Omental fat pad (tissue), 4 donors: ENCODE measurements at places on chromosomes 4 and X.

DNA sequence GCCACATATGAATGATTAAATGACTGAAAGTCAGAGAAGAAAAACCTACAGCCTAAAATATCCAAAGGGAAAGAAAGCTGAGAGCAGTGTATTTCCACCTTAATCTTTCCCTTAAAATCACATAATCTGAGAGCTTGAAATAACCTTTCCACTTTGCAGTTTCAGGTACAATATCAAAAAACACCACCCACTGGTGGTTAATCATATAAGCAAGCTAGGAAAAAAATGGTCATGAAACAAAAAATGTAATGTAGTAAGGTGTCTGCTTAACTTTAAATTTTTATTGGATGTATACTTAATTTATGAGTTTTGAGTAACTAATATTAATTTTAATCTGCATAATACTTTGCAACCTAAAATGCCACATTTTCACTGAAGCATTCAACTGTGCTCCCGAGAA, 3.2 kb downstream of the PRDM5 start:
- no peak for DNase-seq

GRCh38 chrX:25072247-25072646, 56.5 kb upstream of the ARX start:
- DNase-seq = no peak

- no peak for DNase-seq
Observed at GRCh38 chrX:150165776-150166610, 197.1 kb upstream of the MAMLD1 start.

- DNase-seq = no peak
Observed at GRCh38 chr4:1543976-1544375, 137.7 kb upstream of the NKX1-1 start.

DNA sequence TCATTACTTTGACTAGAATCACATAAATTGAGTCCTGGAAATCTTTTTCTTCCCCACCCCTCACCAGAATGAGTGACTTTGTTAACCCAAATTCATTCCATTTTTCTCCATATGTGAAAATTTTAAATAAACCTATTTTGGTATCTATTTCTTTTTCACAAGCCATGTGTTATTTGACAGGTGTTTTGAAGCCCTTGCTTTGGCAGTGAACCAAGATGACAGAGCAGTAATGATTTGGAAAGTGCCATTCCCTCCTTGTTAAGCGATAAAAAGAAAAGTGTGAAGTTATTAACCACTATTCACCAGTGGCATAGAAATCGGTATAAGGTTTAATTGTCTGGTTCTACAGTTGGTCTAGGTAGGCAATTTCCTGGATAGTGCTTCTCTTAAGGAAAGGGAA, 66.1 kb downstream of the POLA1 start:
- no peak for DNase-seq

DNA sequence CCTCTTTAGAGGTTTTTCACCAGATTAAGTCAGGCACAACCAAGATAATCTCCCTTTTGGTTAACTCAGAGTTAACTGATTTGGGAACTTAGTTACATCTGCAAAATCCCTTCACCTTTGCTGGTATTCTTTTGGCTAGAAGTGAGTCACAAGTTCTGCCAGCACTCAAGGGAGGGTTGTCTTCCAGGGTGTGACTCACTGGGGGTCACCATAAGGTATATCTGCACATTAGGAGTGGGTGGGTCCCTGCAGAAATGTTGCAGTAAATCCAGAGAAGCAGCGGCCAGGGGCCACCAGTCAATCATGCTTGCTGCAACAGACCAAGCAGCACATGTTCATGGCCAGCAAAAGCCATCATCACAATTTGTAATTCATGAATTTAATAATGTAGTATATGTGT, 59.8 kb upstream of the MAML3 start:
- no peak for DNase-seq

- no peak for DNase-seq
Observed at GRCh38 chrX:78958419-78959116, 13.4 kb downstream of the P2RY10 start.

DNA sequence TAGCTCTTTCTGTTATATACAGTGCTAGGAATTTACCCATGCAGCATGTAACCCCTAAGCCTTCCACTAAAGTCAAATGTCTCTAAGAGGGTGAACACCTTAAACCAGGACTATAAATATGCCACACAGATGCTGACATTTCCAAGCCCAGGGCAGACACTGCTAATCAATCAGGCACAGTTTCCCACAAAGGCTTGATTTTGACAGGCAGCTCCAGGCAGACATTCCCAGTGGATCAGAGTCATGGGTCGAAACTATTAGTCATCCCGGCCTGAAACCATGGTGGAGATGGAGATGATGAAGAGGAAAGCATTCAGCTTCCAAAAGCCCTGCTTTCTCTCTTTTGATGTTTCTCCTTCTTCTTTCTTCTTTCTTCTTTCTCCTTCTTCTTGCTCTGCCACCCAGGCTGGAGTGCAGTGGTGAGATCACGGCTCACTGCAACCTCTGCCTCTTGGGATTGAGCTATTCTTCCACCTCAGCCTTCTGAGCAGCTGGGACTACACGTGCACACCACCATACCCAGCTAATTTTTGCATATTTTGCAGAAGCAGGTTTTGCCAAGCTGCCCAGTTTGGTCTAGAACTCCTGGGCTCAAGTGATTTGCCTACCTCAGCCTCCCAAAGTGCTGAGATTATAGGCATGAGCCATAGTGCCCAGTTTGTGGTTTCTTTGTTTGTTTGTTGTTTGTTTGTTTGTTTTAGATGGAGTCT, 21.0 kb upstream of the SORCS2 start:
- DNase-seq = no peak

GRCh38 chrX:1871887-1872286, 257.0 kb downstream of the ASMT start:
- DNase-seq = no peak

DNA sequence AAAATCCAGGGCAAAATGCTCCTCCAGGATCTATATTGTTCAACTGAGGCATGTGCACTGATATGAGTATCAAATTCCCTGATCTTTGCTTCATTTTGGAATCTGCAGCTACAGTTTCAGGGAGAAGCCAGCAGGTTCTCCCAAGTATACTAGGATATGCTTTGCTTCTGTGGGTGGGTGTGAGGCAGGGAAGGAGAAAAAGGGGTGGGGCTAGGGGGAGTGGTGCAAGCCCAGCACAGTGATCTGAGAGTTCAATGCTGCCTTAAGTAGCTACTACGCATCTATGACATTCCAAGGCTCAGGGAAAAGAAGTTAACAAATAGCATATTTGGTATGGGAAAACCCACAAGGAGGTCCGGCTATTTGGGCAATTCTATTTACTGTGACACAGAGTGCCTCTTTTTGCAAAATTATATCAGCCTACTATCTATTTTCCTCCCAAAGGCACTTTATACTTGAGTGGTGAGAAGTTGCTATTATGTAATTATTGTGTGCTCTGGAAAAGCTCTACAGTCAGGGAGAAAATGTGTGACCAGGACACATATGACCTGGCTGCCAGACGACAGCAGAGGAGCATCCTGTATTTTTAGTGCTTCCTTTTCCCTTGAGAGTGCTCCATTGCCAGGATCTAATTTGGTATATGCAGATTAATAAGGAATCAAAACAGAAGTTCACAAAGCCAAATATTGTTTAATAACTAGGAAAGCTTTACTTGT, 162.0 kb downstream of the RNF150 start:
- DNase-seq = no peak

DNA sequence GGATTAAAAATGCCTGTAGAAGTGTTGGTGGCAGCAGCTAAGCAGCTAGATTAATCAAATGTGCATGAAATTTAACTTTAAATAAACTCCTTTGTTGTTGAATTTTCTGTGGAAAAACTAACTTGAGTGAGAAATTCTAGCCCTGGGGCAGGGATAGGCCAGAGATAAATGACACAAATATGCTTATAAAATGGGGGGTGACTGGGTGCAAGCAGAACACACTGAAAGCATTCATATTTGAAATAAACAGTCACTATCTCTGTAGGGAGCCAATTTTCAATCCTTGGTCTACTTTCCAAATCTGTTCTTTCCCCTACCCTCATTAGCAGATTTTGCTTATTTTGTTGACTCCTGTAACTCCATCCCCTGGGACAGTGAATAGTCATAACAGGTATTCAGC, 47.9 kb downstream of the RBPJ start:
- DNase-seq = no peak

DNA sequence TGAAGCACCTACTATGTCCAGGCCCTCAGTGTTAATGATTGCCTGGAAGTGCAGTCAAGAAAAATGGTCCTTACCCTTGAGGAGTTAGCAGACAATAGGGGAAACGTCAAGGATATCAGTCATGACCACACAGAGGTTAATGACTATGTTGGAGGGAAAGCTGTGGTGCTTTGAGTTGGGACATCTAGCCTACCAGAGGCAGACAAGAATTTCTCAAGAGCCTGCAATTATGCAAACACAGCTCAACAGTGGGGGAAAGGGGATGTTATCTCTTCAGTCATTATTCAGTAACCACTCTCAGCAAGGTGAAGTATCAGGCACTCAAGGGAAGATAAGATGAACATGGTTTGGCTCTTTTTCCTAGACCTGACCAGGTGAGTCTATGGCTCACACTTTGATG, 7.0 kb upstream of the FGFBP1 start:
- no peak for DNase-seq

GRCh38 chrX:11401966-11402365, 108.8 kb downstream of the AMELX start:
- DNase-seq = no peak

- DNase-seq = no peak
Observed at GRCh38 chr4:150591406-150591805, 9.5 kb downstream of the MAB21L2 start.

DNA sequence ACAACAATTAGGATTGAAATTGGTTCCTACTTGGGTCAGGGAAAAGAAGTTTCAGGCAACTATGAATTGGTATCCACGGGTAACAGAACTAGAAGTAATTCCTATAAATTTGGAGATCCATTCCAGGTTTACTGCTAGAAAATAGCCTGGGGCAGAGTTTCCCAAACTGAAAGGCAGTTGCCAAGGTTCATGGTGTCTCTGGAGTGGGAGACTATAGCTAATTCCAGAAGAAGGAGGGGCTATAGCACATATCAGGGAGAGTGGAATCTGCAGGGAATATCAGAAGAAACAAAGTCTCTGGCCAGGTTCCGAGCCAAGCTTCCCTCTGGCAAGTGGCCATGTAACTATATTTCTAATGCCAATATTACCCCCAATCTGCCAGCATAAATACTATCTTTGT, 166.3 kb downstream of the GALNTL6 start:
- no peak for DNase-seq

GRCh38 chr4:53672873-53673272, 81.6 kb upstream of the LNX1 start:
- no peak for DNase-seq

- DNase-seq = no peak
Observed at GRCh38 chr4:175405961-175406360, 406.1 kb downstream of the GPM6A start.

DNA sequence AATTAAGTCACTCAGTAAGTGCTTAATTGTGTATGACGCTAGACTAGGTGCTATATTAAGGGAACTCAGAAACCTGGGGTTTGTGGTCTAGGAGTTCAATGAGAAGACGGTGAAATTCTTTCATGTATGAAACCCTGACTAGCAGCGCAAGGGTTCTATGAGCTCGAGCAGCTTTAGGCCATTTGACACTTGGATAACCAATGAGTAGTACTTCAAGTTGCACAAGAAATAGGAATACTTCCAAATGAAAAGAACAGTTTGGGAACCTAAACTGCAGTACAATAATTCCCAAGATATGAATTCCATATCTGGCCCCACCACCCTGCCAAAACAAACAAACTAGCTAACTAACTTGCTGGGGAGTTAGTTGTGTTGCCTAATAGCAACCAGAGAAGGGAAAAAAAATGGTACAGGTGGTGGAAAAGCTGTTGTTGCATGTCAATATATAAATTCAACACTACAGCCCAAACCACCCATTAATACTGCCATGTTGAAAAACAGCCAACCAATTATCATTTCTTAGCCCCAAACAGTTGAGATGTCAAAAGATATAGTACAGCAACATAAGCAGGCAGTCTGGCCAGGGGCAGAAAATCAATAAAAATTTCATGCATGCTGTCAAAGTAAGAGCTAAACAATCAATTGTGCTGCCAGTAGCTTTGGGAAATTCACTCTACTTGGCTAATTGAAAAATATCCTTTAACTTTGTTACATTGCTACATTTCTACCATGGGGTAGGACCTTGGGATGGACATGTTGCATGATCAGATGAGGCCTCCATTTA, 54.6 kb upstream of the MCF2 start:
- DNase-seq = no peak

DNA sequence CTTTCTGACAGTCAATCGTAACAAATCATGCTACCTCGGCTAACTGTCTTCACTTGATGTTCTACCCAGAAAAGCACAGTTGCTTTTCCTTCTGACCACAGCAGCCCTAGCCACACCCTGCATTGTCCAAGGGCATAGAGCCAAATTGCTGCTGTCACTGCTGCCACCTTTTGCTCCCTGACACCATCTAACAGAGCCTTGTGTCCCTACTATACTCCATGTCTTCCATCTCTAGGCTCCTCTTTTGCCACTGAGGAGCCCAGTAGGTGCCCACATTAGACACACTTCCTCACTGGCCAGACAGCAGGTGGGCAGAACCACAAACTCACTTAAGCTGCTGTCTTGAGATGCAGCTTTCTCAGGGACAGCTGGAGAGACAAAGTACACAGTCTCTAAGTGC, 91.4 kb downstream of the ANXA3 start:
- no peak for DNase-seq

DNA sequence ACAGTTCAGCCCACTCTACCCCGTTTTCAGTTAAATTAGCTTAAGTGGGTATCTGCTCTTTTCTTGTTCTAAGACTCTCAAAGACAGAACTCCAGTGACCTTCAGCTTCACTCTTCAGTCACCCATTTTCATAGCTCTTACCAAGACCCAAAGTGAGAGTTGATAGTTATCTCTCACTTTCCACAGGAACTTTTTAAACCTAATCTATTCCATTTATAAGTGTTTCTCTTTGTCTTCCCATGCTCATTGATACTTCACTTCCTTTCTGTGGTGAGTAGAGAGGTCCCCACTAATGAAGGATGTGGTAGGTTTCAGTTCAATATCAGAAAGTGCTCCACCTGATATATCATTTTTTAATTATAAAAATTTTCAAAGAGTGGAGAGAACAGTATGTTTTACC, 33.4 kb downstream of the COX18 start:
- DNase-seq = no peak

GRCh38 chr4:71732706-71733105, 51.2 kb downstream of the GC start:
- no peak for DNase-seq

- no peak for DNase-seq
Observed at GRCh38 chrX:144334577-144334976, 450.7 kb downstream of the UBE2NL start.

GRCh38 chr4:144591401-144591800, 54.6 kb upstream of the HHIP start:
- DNase-seq = no peak

DNA sequence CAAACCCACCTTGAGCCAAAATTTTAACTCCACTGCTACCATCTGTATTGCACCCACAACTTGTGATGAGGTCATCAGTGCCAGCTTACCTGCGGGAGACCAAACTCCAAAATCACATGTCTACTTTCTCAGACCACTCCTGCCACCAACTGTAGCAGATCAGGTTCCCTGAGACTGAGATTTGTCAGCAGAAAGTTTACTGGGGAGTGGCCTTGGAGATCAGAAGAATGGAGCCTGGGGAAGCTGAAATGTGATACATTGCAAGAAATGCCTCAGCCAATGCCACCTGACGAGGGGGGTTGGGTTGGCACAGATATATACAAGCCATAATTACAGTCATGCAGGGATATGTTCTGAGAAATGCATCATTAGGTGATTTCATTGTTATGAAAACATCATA, 19.1 kb downstream of the HAUS3 start:
- no peak for DNase-seq

GRCh38 chr4:138216272-138216867, 25.8 kb downstream of the SLC7A11 start:
- DNase-seq = no peak

- no peak for DNase-seq
Observed at GRCh38 chr4:169909897-169910296, 116.3 kb downstream of the MFAP3L start.
